Stimulated activated CD4-positive, alpha-beta T cell treated with anti-CD3 and anti-CD28 coated beads, Interleukin-12 subunit alpha, Interleukin-12 subunit beta, amount 100 ng/mL, for 24 hours (primary cell): ENCODE measurements at places on chromosomes 7 and 10.

DNA sequence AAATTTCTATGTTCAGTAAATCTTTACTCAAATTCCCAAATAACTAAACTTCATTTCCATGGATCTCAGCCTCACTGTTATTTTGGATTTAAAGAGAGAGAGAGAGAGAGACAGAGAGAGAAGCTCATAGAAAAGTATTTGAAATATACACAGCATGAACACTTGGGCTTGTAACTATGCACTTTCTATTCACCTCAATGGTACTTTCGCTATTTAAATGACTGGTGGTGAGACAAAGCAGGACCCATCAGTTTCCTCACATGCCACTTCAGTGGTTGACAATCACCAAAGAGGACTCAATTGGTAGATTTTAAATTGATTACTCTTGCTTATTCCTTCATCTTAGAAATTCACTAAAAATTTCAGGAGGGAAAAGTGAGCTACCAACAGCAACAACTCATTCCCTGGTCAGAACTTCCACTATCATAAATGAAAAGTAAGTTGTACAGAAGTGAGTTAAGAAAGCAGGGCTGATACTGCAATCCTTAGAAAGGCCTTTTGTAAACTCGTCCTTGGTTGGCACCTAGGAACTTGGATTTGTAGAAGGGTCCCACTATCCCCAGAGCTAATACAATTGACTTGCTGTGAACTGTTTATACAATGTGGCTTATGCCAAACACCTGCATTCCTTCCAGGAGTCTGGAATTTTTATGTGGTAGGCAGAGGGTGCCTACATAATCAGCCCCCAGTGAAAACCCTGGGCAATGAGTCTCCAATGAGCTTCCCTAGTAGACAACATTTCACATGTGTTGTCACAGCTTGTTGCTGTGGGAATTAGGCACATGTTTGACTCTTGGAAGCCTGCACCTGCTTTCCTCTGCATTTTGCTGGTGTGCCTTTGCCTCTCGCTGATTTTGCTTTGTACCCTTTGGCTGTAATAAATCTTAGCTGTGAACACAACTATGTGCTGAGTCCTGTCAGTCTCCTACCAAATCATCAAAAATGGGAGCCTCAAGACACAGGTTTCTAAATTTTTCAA, 10.8 kb downstream of the ERLIN1 start:
- no peak for DNase-seq

- DNase-seq = no peak
Measured at GRCh38 chr10:71605263-71605962, 114.2 kb downstream of the C10orf105 start.

- no peak for DNase-seq
Measured at GRCh38 chr10:95431900-95432342, 129.2 kb downstream of the SORBS1 start.

DNA sequence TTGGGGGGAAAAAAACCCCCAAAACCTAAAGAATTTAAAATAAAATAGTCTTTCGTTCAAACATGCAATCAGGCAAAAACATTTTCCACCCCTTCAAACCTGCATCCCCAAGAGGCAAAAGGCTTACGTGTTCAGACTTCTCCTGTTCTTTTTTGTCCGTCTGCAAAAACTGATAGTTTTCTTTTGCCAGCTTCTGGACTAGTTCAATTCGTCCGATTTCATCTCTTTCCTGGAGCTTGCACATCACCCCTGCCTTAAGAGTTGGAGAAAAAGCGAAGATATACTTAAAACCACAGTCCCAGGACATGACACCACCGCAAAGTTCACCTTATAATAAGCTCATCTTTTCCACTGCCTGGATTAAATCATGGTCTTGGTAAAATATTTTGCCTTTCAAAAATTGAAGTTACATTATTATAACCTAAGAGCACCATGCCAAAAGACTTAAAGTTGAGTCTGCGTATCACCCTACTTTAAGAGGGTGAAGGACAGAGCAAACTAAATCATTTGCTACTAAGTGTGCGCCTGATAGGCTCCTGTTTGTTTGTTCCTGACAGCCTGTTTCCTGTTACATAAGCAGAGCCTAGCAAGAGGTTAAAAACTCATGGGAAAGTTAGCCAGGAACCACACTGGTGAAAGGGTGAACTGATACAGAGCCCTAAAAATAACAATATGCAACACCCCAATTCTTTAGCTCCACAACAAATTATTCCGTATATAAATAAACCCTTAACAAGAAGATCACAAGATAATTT, 137.0 kb downstream of the RAPGEF5 start:
- DNase-seq = no peak
